EH (cell line): ENCODE measurements at places on chromosomes 7 and 10.

- no peak for DNase-seq
These were observed 68.5 kb downstream of the EPDR1 start for GRCh38 chr7:37988721-37989650.

DNA sequence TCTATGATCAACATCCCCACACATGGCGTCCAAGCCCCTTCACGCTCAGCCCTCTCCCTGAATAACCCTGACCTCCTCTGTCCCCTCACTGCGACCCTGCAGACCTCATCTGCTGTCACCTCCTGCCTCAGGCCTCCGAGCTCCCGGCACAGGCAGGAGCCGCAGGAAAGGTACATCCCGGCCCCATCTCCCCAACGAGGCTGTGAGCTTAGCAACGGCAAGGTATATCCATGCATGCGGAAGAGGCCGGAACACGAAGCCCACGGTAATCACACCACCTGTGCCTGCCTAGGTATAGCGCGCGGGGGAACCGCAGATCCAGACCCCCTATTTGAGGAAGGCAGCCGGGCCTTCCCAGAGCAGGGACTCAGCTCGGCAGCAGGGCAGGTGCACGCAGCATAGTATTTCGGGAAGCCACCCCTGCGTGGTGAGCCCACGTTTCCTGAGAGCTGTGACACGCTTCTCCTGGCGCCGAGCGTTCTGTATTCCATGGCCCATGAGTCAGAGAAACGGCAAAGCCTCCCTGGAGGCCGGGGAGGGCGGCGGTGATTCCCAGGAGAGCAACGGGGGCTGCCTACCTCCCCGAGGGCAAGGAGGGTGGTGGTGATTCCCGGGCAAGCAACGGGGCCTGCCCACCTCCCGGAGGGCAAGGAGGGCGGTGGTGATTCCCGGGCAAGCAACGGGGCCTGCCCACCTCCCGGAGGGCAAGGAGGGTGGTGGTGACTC lies 50.1 kb upstream of the DNAAF5 start:
- no peak for DNase-seq

DNA sequence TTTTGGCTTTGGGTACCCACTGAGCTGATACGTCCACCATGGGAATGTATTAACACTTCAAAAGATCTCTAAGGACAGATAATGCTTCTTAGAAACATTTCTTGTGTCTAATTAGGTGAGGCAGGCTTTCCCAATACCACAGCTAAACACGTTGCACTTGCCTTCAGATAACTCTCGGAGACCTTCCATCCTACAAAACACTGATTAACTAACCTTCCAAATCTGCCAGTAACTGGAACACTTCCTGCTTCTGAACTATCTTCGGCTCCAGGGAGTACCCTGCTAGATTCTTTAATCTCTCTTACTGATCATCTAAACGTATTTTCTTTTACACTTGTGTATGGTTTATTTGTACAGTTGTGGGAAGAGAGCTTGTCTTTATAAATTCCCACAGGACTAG lies 1.1 kb upstream of the WNT16 start:
- DNase-seq: no peak

GRCh38 chr7:129144095-129144833 lies at the start of gene TSPAN33:
Gene TSPAN33, plus strand, starts transcription at chr7:129144707. Its CDS starts 274 bp downstream, at chr7:129144981.
- peak; percentile 75 for DNase-seq

DNA sequence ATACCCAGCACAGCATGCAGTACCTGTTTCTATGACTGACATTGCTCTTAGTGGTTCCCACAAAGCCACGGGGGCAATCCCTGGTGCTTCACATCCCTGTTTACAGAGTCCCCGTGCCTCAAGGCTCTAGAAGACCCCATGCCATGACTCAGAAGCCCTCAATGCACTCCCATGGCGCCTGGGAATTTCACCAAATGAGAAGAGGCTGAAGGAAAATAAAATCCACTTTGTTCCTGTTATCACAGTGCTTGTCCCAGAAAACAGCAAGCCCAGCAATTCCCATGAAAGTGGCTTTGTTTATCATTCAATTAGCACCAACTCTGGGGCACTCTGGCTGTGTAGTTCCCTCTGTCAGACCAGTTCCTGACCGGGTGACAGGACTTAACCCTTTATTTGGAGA lies 268.3 kb downstream of the TNS3 start:
- no peak for DNase-seq

GRCh38 chr10:13351340-13351915 lies 3.3 kb upstream of the SEPHS1 start:
- DNase-seq: no peak

DNA sequence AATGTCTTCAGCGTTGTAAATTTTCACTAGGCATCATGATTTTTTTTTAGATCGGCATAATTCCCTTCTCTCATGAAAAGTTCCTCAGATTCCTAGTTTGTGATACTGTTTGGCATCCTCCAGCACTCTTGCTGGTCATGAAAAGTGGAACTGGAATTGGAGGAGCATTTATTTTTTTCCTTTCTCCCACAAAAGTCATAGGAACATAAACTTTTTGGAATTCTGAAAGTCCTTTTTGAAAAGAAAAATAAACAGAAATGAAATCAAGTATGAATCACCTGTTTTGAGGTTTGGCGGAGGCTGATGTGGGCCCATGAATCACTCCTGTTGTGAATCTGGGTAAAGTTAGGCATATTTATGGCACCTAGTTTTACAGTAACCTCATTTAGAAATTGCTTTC lies 17.7 kb downstream of the CACNB2 start:
- DNase-seq: peak; percentile 37

- DNase-seq: no peak
These were observed 46.2 kb downstream of the VWDE start for GRCh38 chr7:12357508-12357907.

GRCh38 chr7:159125955-159126270 lies 18.8 kb downstream of the VIPR2 start:
- no peak for DNase-seq

GRCh38 chr10:48894911-48895802 lies 44.5 kb downstream of the LRRC18 start:
- DNase-seq: no peak

DNA sequence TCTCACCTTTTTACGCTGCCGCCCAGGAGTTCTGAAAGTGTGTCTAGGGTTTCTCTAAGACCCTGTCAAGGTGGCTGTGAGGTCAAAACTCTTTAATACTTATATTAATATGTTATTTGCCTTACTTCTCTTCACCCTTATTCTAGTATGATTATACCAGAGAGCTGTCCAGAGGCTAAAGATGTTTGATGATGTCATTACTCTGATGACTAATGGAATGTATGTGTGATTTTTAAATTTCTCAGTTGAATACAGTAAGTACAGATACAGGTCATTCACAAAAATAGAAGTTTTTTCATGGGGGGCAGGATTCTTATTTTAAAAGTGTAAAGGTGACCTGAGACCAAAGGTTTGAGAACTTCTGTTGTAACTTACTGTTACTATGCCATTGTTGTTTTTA lies 150.6 kb upstream of the FOXP2 start:
- no peak for DNase-seq

- peak; percentile 98 for DNase-seq
These were observed 87.0 kb downstream of the TBXAS1 start for GRCh38 chr7:139915864-139916716.

DNA sequence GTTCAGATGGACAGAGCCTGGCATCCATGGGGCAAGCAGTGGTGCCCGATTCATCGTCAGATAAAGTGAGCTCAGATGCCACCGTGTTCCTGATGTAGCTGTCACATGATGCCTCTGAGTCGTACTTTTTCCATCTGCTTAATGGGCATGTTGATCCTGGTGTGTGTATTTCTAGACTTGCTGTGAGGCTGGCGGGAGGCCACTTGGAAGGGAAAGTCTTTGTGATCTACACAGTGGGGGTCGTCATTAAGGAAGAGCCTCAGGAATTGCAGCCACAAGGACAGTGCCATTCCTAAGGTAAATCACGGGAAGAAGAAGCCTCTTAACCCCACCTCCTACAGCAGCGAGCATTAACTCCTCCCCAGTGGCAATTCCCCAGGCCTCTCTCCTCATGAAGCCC lies 63.0 kb downstream of the RGS10 start:
- peak; percentile 18 for DNase-seq

DNA sequence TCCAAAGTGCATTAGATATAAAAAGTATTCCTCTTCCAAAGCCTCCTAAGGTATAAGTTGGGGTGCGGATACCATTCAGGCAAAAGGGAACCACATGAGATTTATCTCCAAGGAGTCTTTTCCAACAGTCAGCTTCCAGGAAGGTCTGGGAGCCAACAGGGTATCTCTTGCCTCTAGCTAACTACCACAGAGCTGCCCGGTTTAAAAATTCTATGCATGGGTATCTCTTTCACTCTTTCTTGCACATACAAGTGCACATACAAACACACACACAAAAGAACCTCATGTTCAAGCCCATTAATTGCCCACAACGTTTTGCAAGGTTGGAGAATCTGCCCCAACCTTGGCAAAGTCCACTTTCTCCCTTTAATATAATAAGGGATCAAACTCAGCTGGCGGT lies 80.7 kb downstream of the CDK6 start:
- no peak for DNase-seq

- peak; percentile 81 for DNase-seq
These were observed 1.4 kb upstream of the TRIM8 start for GRCh38 chr10:102642736-102643335.

DNA sequence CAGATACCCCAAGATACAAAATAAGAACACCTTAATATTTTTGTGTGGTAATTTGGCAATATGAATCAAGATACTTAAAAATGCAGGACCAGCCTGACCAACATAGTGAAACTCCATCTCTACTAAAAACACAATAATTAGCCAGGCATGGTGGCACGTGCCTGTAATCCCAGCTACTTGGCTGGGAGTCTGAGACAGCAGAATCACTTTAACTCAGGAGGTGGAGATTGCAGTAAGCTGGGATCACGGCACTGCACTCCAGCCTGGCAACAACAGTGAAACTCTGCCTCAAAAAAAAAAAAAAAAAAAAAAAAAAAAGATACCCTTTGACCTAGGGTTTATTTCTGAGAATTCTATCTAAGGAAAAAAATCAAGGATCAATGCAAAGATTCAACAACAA lies 450.7 kb downstream of the SORCS1 start:
- DNase-seq: no peak

- no peak for DNase-seq
These were observed 48.8 kb downstream of the DIP2C start for GRCh38 chr10:640673-641045.

DNA sequence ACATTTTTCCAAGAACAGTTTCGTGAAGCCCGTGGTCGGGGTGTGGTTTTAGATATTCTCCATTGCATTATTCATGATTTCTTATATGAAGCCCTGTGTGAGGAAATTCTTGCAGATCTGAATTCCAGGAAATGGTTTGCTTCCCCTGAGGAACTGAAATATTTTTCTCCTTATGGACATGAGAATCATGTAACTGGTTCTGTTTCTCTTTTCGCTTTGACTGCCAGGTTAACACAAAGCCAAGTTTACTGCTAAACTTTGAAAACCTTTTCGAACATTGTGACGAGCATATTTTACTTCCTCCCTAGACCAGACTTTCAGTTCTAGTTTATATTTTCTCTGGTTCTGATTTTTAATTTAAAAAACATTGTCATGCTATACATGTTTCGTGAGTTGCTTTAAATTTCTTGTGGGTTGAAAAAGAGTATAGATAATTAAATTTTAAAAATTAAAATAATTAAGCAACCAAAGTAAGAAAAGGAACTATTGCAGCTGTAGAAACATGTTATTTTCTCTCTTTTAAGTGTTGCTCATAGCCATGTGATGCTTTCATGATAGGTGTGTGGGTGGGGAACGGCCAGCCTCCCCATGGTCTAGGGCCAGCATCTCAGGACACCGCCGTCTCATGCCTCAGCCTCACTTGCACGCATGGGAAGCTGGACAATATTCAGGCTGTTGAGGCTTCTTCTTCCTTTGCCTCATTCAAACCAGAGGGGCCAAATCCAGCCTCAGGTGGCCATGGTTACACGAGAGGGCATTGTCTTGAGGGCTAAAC lies 97.1 kb downstream of the CREB5 start:
- no peak for DNase-seq

DNA sequence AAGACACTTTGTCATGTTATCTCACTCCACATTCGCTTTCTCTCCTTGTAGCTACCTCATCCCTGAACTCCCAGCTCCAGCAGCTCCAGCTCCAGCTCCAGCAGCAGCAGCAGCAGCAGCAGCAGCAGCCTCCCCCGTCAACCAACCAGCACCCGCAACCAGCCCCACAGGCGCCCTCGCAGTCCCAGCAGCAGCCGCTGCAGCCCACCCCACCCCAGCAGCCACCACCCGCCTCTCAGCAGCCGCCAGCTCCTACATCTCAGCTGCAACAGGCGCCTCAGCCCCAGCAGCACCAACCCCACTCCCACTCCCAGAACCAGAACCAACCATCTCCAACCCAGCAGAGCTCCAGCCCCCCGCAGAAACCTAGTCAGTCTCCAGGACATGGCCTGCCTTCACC lies 226.6 kb upstream of the YAE1 start:
- DNase-seq: no peak
